ENCODE measurements at places on chromosomes 7 and 10.

DNA sequence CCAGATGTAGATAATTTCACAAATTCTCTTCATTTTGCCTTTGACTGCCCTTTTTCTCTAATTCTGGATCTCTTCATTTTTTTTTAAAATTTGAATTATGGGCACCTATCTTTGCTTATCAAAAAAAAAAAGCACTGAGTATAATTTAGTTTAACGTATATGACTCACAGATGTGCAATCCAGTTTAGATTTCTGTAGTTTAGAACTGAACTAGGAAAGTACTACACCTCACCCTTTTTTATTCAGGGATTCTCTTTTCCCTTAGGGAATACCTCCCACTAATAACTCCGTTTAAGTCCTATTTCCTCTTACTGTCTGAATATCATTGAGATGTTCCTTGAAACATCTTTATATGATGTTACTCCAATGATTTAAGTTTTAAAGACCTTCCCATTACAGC, 665.0 kb downstream of the MAGI2 start:
- no peak for DNase-seq

GRCh38 chr10:99432881-99433280, 2.5 kb upstream of the GOT1 start:
- DNase-seq, result no peak

- peak; percentile 38 for DNase-seq
Observed at GRCh38 chr10:96513305-96513697, 425 bp downstream of the TLL2 start.

GRCh38 chr7:106047818-106048705, 64.0 kb downstream of the SYPL1 start:
- DNase-seq, result no peak

DNA sequence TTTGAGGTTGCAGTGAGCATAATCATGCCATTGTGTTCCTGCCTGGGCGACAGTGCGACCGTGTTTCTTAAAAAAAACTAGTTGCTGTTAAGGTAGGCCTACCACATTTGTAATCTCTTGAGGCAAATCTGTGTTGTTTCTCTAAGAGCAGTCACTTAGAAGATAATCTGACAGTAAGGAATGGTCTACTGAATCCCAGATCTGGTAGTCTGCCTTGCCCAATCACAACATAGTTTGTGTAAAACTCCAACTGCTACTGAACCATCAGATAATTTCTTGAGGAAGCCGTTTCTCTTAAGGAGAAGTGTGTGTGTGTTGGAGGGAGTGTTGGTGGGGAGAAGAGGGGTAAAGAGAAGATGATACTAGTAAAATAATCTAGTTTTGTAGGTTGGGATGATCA, 5.0 kb downstream of the NRF1 start:
- no peak for DNase-seq
